ENCODE measurements at places on chromosomes 5 and 9. TPM values are rescaled to one million over a fixed set of nuclear protein-coding genes. Genes with fewer than 3 reads are reported as not detected.

DNA sequence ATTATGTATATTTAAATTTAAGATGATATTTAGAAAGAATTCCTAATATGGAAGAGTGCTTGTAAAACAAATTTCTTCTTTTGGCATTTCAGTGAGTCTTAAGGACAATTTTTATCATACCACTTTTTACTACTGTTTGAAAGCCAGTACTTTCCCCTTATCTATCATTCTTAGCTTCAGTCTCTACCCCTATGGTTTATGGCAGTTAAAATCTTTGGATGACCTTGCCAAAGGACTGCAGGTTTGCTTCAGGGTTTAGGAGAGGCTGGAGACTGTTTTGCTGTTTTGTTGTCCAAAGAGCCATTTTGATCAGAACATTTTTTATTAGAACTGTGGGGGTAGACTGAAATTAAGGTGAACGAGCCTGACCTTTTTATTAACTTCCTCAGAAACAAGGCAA, 30.8 kb downstream of the SLC38A9 start:
- no peak for DNase-seq
- H3K27ac ChIP-seq: no peak overlapping the region
- no peak overlapping the region for H3K4me3 ChIP-seq

Gene PCDHGC4
- total RNA-seq: 2.2 TPM

- no peak for DNase-seq
- peaks cover 10% of the 10 kb centered on the region for H3K36me3 ChIP-seq
- H3K27ac ChIP-seq: no peak overlapping the region
- no peaks in the 10 kb centered on the region for H3K27me3 ChIP-seq
- H3K4me1 ChIP-seq: no peaks in the 10 kb centered on the region
- no peak overlapping the region for H3K4me3 ChIP-seq
Measured at GRCh38 chr9:19358701-19359100, 21.3 kb downstream of the RPS6 start.

DNA sequence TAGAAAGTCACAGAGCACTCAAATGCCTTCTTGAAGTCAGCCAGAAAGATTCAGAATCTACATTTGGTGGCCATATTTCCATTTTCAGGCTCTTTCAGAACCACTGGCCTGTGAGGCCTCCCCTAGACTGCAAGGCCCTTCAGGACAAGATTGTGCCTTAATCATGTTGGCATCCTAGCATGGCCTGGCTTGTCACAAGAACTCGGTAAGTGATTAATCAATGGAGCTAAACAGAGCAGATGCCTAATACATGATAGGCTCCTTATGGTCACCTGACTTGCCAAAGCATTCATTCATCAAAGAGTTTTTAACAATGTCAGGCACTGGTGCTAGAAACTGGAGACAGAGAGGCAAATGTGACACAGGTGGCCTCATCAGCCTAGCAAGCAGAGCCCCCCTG, 70.3 kb downstream of the PGM5 start:
- H3K27ac ChIP-seq: no peak overlapping the region
- H3K4me1 ChIP-seq: no peaks in the 10 kb centered on the region
- no peak overlapping the region for H3K4me3 ChIP-seq
- no peaks in the 10 kb centered on the region for H3K36me3 ChIP-seq

- H3K36me3 ChIP-seq: peaks cover 52% of the 10 kb centered on the region
- peak overlapping the region; percentile 91 for H3K27ac ChIP-seq
- peak overlapping the region; percentile 99 for H3K4me3 ChIP-seq
- DNase-seq: peak; percentile 83
- no peaks in the 10 kb centered on the region for H3K27me3 ChIP-seq
Measured at GRCh38 chr9:12775679-12776512, 1.1 kb downstream of the LURAP1L start.

- DNase-seq: no peak
- no peaks in the 10 kb centered on the region for H3K27me3 ChIP-seq
- no peaks in the 10 kb centered on the region for H3K36me3 ChIP-seq
- H3K4me1 ChIP-seq: no peaks in the 10 kb centered on the region
- H3K4me3 ChIP-seq: no peak overlapping the region
Measured at GRCh38 chr9:81058782-81059181, 630.6 kb downstream of the TLE1 start.

DNA sequence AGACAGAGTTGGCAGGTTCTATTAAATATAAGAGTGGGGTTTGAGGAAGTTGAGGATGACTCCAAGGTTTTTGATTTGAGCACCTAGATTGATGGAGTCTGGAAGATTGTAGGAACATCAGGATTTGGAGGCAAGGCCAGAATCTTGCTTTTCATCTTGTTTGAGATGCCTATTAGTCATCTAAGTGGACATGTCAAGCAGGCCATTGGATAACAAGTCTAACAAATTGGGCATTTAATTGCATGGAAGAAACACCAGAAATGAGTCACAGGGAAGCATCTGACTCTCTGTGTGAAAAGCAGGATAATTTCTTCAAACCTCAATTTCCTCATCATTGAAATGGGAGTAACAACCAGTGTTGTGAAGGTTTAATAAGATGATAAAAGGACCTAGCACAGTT, 53.3 kb upstream of the ARL15 start:
- H3K4me1 ChIP-seq: peaks cover 11% of the 10 kb centered on the region
- peaks cover 17% of the 10 kb centered on the region for H3K27me3 ChIP-seq
- H3K4me3 ChIP-seq: no peak overlapping the region
- no peaks in the 10 kb centered on the region for H3K36me3 ChIP-seq

DNA sequence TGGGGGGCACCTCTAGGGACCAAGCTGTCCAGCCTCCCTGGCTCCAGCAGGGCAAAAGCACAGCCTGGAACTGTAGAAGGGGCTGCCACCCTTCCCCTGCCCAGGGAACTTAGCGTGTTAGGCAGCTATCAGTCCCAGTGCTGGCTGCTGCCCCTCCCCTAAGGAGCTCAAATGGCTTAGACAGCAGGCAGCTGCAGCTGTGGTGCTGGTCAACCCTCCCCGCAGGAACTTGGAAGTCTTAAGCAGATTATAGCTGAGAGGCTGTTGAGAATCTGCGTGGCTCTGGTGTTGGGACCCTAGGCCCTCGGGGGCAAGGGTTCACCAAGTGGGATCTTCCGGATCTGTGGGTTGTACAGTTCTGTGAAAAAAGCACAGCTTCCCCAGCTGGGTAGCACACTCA, 536.5 kb upstream of the CDH10 start:
- H3K36me3 ChIP-seq: no peaks in the 10 kb centered on the region
- H3K27ac ChIP-seq: no peak overlapping the region
- no peak for DNase-seq
- no peaks in the 10 kb centered on the region for H3K27me3 ChIP-seq
- H3K4me1 ChIP-seq: no peaks in the 10 kb centered on the region

DNA sequence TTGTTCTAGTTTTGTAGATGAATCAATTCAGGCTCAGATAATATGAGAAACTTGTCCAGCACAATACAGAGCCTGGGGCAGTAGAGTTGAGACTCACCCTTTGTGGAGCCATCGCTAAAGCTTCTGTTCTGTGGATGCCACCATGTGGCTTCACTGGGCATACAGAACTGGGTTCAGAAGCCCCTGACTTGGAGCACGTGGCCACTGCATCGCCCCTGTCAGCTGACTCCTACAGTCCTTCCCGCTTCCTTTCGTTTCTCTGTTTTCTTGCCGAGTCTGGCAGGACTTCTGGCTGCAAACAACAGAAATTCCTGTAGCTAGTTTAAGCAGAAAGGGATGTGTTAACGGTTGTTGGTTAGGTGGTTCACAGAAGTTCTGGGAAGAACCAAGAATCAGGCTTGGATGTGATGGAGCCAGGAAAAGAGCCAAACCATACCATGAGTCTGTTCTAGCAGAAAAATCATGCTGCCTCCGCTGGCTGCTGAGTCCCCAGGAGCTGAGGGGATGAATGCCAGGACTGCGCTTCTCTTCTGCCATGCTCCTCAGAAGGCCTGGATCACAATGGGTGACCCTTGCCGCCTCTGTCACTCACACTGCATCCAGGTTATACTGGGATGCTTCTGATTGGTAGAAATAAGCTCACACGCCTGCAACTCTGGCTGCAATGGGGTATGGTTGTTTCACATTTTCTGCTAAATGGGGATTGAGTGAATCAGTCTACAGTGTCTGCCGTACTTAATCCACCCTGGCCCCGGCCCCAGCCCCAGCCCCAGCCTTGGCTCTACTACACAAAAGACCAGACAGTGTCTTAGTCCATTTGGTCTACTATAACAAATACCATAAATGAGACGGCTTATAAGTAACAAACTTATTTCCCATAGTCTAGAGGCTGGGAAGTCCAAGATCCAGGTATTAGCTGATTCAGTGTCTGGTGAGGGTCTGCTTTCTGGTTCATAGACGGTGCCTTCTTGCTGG, 262.5 kb downstream of the GOLPH3 start:
- H3K4me3 ChIP-seq: no peak overlapping the region
- DNase-seq: no peak
- no peak overlapping the region for H3K27ac ChIP-seq
- no peaks in the 10 kb centered on the region for H3K36me3 ChIP-seq

Gene KCNV2
- not detected for total RNA-seq

Gene SLC25A2
- 0.27 TPM for total RNA-seq

Gene DNLZ
- 22.5 TPM for total RNA-seq

Gene POU5F2
- total RNA-seq: 2.0 TPM

Gene CRHBP
- not detected for total RNA-seq

- no peak for DNase-seq
- H3K27ac ChIP-seq: no peak overlapping the region
- no peak overlapping the region for H3K4me3 ChIP-seq
- no peaks in the 10 kb centered on the region for H3K27me3 ChIP-seq
Measured at GRCh38 chr5:27463446-27464149, 425.2 kb upstream of the CDH9 start.

Gene DYNC2I2
- total RNA-seq: 53.2 TPM

Gene TUBB4B
- 360 TPM for total RNA-seq

DNA sequence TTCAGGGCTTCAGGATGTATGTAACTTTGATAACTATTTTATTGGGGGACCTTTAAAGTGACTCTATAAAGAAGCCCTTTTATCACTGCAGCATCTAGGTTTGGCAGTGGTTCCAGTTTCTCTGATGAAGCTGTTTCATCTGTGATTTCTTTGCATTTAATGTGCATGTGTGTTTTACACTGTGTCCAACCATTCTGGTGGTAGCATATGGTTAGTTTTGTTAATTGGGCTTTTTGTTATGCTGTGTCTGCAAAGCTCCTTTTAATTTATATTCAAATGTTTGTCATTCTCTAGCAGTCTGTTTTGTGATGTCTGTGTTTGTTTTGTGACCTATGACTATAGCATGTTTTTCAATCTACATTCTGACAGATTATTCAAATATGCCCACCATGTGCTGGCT, 294.8 kb downstream of the DNAH5 start:
- no peak overlapping the region for H3K27ac ChIP-seq
- no peaks in the 10 kb centered on the region for H3K4me1 ChIP-seq
- H3K4me3 ChIP-seq: no peak overlapping the region
- no peak for DNase-seq
- H3K27me3 ChIP-seq: peaks cover 16% of the 10 kb centered on the region

Gene CDH9
- total RNA-seq: not detected

Gene PCDH1
- total RNA-seq: 146 TPM

- H3K27me3 ChIP-seq: no peaks in the 10 kb centered on the region
- H3K4me1 ChIP-seq: peaks cover 8% of the 10 kb centered on the region
- H3K27ac ChIP-seq: no peak overlapping the region
- peak overlapping the region; percentile 81 for H3K4me3 ChIP-seq
Measured at GRCh38 chr9:121698627-121699570, 47.5 kb downstream of the DAB2IP start.

- no peak overlapping the region for H3K4me3 ChIP-seq
- peaks cover 9% of the 10 kb centered on the region for H3K36me3 ChIP-seq
- no peak overlapping the region for H3K27ac ChIP-seq
- peaks cover 8% of the 10 kb centered on the region for H3K4me1 ChIP-seq
- DNase-seq: no peak
Measured at GRCh38 chr9:121140162-121140561, 61.5 kb downstream of the RAB14 start.

DNA sequence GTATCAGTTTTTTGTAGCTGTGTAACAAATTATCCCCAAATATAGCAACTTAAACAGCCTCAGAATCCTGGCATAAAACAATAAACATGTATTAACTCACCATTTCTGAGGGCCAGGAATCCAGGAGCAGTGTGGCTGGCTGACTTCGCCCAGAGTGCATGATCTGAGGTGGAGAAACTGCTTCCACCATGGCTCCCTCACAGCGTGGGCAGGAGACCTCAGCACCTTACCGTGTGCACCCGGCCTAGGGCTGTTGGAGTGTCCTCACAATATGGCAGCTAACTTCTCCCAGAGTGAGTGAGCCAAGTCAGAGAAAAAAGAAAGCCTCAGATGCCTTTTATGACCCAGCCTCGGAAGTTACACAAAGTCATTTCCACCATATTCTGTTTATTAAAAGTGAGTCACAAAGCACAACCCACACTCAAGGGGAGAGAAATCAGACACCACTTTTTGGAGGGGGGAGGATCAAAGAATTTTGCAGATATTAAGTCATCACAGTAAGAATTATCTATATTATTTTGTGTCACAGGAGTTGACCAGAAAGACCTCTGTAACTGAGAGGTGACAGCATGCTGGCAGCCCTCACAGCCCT, 59.6 kb downstream of the TSTD2 start:
- H3K27me3 ChIP-seq: peaks cover 22% of the 10 kb centered on the region
- no peak for DNase-seq
- H3K4me1 ChIP-seq: no peaks in the 10 kb centered on the region
- H3K4me3 ChIP-seq: no peak overlapping the region
- H3K27ac ChIP-seq: no peak overlapping the region
- no peaks in the 10 kb centered on the region for H3K36me3 ChIP-seq

DNA sequence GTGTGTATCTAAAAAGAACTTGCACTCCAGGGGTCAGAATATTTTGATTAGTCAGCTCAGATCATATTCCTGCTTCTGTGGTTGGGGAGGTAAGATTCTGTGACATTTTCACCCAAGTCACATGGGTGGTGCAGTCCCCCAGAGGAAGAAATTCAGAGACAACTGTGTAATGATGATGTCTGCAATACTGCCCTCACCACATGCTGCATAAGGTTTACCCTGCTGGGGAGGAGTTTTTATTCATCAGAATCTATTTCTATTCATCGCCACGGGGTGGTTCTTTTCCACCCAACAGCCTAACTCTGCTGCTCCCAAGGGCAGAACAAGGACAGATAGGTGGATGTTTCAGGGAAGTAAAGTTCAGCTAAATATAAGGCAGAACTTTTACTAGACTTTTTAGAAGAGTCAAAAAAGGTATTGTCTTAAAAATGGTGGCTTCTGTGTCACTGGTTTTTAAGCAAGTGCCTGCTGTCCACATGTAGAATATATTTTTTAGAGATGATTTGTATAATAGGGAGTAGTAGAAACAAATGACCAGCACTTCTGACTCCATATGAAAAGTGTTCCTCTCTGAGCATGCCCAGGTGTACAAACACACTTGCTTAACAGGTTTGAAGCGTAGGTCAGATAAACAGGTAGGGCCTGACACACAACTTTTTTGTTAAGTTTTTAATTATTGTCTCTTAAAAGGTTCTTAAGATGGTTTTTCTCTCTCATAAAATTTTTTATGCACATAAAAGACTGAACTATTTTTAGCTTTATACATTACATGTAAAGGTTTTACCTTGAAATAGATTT, 352.7 kb downstream of the LRRC70 start:
- no peaks in the 10 kb centered on the region for H3K36me3 ChIP-seq
- no peak overlapping the region for H3K27ac ChIP-seq
- no peak overlapping the region for H3K4me3 ChIP-seq
- no peak for DNase-seq

- no peak overlapping the region for H3K4me3 ChIP-seq
- no peaks in the 10 kb centered on the region for H3K27me3 ChIP-seq
- no peaks in the 10 kb centered on the region for H3K4me1 ChIP-seq
- peaks cover 51% of the 10 kb centered on the region for H3K36me3 ChIP-seq
- H3K27ac ChIP-seq: no peak overlapping the region
- DNase-seq: no peak
Measured at GRCh38 chr5:7894860-7895259, 25.9 kb downstream of the MTRR start.
